ENCODE measurements at places on chromosomes 6 and 20.
A peak's percentile ranks its signal among the peaks of the same experiment; 100 is the strongest.

GRCh38 chr6:111338843-111339242 lies 144.2 kb downstream of the REV3L start:
- no peak for DNase-seq

DNA sequence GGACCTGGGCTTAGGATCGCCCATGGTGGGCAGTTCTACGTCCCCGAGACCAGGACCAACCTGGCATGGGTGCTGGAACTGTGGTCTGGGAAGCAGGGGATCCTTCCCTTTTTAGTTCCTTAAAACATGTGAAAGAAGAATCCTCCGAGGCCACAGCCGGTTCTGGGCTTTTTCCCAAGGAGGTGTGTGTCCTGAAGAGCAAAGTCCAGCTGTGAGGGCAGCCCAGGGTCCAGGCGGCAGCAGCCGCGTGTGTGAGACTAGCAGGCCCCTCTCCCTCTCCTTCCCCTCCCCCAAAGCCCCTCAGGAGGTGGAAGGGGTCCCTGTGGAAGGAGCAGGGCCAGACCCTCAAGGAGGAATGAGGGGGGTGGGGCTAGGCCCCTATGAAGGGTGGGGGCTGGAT lies 35.1 kb upstream of the PCMTD2 start:
- no peak for DNase-seq

DNA sequence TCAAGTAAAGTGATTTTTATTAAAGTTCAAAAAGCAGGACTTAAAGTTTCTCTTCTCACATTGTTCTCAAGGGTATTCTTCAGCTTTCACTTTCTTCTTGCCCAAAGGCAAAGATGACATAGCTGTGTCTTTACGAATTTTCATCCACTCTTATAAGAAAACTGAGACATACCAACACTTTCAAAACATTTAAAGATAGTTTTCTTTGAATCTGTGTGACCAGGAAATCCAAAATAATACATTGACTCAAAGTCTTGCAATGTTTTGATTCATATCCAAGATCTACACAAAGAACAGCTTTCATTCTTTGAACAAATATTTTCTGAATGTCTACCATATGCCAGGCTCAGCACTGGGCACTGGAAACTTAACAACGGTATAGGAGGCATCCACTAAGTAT lies 117.9 kb downstream of the SIM1 start:
- DNase-seq = no peak

GRCh38 chr20:32902456-32903420 lies 44.0 kb downstream of the EFCAB8 start:
- DNase-seq = peak; percentile 73

DNA sequence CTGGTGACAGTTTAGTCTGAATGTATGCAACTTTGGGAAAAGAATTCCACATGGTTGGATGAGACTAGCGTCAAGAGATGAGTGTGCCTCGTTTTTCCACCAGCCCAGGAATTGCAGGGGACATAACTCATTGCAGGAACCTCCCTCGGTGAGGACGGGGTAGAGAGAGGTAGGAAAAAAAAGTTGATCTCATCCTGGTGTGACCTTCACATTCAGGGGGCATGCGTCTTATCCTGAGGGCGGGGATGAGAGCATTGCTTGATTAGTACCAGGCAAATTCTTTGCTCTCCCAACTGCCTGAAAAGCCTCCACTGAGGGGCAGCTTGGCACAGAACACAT lies 11.8 kb downstream of the TLDC2 start:
- DNase-seq = no peak

DNA sequence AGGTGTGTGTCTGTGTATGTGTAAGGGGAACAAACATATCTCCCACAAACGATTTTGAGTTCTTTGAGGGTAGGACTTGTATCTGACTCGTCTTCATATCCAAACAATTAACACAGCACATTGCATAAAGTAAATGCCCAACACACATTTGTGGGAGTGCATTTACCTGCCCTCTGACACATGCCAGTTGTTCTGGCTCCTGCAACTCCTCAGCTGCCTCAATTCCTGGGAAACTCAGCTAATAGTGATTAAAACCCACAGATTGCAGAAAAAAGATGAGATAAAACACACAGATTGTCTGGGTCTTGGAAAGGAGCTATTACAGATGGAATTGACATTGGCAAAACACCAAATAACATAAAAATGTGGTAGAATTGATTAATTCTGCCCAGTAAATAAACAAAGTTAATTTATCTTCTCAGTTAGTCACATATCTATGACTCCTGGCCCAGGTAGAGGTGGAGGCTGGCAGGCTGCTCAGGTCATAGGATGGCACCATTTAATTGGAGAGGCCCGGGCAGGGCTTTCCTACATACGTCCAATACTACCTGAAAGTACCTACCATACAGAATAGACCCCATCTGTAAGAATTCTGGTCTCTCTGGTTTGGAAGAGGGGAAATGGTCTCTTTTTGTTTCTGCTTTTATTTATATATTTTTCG lies 71.5 kb upstream of the IFNGR1 start:
- no peak for DNase-seq

DNA sequence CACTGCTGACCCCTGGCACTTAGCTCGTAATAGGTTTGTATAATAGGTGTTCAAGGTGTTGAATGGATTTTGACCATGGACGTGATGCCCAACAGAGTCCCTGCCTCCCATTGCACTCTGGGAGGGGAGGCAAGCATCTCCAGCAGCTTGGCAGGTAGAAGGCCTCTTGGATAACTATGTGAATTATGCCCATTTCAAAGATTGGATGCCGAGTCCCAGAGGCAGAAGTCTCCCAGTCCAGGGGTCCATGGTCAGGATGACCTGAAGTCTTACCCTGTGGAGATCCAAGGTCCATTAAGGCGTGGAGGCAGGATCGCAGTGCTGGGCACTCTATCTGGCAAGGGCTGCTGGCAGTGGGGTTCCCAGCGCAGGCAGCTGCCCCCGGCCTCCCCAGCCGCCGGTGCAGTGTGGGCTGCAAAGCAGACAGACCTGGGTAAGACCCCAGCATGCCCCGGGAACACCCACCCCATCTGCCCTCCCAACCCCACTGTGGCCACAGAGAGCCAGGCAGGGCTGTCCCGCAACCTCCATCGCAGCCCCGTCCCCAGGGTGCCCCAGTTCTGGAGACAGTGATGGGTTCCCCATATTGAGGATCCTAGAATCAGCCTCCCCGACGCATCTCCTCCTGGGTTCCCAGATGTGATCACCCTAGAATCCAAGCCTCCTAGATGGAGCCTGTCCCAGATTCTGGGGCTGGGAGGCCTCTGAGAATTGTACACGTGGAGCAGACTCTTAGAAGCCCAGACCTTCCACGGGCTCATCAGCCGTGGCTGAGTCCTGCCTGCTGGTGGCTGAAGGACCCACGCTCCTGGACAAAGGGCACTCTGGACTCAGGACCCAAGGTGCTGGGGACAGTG lies 44.6 kb downstream of the APCDD1L start:
- no peak for DNase-seq

GRCh38 chr6:36361071-36361470 lies 24.4 kb upstream of the BNIP5 start:
- DNase-seq = no peak

DNA sequence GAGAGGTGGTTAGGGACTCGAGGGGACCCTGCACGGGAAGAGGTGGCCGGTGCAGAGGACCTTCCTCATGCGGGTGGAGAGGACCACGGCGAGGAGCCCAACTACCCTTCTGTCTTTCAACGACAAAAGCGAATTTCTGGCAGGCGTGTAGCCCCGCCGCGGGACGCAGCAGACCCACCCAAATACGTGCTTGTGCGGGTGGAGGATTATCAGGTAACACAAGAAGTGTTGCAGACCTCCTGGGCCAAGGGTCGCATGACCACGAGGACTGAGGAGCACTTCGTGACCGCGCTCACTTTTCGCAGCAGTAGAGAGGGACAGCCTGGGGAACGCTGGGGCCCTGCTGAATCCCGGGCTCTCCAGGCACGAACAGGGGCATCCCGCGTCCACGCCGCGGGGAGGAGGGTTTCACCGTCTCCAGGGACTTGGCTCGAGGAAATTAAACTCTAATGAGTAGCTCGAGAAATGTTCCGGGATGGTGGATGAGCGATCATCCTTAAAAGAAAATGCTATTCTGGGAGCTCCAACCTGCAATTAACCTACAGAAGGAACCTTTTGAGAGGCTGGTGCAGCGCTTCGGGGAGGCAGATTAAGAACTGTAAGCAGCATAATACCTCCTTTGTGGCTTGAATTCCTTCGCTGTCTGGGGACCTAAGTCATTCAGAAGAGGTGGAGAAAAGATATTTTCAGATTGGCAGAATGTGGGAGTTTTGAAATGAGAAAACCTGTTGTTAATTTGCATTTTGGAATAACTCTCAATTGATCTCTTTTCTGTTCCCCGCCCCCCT lies 804 bp downstream of the C6orf141 start:
- no peak for DNase-seq

DNA sequence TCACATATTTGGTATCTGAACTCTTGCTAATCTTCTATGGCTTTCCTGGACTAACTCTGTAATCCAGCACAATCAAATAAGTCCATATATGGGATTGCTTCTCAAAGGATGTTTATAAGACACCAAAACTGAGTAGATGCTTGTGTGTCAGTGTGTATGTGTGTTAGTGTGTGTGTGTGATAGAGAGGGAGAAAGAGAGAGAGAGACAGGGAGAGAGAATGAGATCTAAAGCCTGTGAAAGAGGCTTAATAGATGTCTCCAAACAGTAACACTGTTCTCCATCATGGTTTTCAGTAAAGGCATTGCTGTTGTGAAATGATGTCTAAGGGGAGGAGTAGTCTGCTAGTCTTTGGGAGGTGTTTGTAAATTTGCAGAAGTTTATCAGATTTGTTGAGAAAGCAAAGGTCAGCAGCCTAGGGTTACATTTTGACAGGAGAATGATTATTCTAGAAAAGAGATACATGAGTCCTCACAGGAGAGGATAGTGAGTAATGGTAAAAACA lies 73.9 kb upstream of the MLIP start:
- no peak for DNase-seq

DNA sequence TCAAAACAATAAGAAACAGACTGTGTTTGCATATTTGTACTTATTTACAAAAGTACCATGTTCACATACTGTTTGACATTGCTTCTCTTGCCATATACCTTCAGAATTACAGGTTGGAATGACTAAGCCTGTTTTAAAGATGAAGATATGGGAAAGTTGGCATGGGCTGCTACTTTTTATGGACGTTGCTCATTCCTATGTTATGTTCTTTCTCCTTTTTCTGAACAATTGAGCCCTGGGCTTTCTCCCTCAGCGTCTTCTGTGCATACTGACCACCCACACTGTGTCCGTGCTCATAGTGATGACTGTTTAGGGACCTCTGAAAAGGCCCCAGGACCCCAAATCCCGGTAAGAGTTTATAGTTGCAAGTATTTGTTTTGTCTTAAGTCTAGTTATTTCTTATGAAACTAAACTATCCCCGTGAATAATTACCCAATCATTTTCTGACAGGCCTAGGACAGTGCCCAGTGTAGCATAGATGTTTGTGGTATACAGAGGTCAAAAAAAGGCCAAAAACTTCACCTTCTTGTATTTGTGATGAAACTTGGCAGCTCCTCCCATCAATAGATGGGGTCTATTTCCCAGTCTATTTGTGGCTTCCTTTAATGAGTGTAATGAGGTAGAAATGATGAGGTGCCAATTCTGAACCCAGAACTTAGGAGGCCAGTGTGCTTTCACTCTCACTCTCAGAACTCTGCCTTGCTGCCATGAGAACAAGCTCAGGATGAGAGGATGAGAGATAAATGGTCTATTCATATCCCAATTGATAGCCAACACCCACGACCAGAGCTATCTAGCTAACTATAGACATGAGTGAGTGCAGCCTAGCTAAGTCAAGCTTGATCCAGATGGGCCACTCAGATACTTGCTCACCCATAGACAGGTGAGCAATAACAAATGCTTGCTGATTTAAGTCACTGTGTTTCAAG lies 40.9 kb downstream of the GSTA4 start:
- DNase-seq = no peak

GRCh38 chr20:13041574-13042457 lies 33.0 kb downstream of the SPTLC3 start:
- no peak for DNase-seq

- DNase-seq = no peak
Observed at GRCh38 chr6:108733051-108733450, 115.2 kb upstream of the ARMC2 start.

DNA sequence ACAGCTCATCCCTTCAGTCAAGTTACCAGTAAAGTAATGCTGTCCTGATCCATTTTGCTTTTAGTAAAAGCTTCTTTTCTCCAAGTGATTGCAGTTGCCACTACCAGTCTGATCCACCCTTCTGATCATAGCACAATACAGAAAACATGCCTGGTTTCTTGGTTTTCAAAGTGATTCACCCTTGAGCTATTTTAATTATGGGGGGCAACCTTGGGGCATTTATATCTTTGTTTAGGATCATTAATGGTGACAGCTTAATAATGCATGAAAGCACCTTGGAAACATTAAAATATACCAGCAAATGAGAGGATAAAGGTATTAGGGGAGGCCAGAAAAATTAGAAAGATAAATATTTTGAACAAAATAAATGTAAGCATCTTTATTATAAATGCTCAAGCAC lies 38.4 kb downstream of the LRRC1 start:
- DNase-seq = no peak

DNA sequence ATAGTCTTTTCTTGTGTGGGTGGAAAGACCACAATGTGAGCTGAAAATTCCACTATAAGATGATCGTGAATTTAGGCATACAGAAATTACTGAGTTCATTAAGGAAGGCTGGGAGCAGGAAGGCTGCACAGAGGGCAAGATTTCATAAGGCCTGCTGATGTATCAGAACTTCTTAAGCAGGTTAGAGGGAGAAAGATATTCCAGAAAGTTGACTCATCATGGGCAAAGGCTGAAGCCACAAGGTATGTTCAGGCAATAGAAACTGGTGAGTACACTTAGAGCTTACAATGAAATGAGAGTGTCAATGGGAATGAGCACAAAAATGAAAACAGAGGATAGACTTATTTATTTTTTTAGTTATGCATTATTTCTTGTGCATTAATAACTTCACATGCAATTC lies 618.6 kb downstream of the CBLN4 start:
- DNase-seq = no peak

DNA sequence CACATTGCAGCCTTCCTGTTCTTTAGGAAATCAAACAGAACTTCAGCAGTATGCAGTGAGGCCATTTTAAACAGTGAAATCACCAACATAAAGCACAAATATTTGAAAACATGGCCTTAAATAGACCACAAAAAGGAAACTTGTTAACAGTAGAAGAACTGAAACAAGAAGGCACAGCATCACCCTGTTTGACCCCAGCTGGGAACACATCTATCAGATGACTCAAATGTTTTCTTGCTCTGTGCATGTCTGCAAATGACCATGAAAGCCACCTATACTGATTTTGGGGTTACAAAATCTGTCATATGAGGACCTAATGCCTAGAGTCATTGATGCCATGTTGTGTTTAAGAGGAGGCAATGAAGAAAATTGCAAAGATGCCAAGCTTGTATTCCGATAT lies 123.8 kb upstream of the ADGRF1 start:
- DNase-seq = no peak

Measured in 8988T (cell line).